ENCODE measurements at places on chromosomes 16 and 17. TPM values are rescaled to one million over a fixed set of nuclear protein-coding genes. Genes with fewer than 3 reads are reported as not detected.

GRCh38 chr17:29068818-29069217 is 25.9 kb downstream of the PIPOX start:
- DNase-seq: no peak

DNA sequence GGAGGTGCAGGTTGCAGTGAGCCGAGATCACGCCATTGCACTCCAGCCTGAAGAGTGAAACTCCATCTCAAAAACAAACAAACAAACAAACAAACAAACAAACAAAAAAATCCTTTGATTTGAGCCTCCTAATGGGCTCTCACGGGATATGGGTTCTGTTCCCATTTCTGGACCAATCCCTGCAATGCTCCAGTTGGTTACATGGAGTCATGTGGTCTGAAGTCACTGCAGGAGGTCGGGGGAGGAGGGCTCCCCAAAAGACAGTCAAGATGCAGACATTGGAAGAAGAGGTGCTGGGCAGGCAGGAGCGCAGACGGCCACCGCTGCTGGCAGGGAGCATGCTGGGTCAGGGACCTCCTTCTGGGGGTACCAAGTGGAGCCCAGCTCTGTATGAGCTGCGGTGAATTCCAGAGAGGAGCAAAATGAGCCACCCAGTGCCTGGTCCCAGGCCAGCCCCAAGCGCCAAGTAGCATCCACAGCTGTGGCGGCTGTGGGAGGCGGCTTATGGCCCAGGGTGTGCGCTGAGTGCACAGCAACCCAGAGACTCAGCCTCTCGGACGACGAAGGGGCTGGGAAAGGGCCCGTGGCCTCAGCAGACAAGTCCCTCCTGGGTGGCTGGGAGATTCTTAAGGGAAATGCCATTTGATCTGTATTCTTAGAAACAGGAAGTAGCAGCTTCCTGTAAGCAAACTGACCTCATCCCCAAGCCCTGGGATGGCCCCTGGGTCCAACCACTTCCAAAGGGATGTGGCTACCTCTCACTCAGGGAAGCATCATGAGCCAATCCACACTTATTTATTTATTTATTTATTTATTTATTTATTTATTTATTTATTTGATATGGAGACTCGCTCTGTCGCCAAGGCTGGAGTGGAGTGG is 19.6 kb upstream of the ATP2A3 start:
- peak; percentile 55 for DNase-seq

- no peak for DNase-seq
These were observed 25.3 kb upstream of the PRM1 start for GRCh38 chr16:11306381-11306780.

DNA sequence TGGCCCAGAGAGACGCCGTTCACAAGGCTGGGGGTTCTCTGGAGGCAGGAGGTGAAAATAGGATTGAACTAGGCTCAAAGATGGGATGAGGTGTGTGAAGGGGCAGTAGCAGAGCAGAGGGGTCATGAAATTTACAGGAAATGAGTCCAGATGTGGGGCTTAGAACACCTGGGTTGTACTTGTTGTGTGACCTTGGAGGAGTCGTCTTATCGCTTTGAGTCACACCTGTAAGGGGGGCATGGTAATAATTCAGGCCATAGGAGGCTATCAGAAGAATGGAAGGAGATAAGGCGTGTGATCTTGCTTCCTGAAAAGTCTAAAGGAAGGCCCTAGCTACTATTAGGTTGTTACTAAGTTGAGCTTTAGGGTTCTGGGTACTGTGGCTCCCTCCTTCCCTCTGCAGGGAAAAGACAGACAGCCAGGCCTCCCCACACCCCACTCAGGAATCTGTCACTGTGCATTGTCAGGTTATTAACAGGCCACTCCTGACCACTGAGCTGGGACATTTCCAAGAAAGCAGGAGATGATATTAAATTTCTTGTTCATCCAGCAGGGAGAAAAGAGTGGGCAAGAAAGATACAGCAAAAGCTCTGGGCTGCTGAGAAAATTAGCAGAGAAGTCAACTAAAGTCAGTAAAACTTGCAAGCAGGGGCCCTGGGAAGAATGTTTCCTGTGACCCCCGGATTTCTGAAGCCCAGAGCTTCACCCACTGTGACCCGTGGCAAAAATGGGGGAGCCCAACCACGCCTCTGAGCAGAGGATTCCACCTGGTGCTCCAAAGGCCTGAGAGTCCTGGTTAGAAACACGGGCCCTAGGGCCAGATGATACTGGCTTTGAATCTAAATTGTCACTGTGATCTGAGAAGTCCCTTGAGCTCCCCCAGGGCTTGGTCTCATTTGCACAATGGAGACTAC is 6.0 kb upstream of the CDC42EP4 start:
- DNase-seq: no peak

- no peak for DNase-seq
These were observed 26.8 kb upstream of the CAPN15 start for GRCh38 chr16:500709-501108.

GRCh38 chr16:89562939-89563338 is 2.5 kb downstream of the RPL13 start:
- DNase-seq: no peak

- peak; percentile 52 for DNase-seq
These were observed 805 bp upstream of the TANC2 start for GRCh38 chr17:62965174-62965685.

DNA sequence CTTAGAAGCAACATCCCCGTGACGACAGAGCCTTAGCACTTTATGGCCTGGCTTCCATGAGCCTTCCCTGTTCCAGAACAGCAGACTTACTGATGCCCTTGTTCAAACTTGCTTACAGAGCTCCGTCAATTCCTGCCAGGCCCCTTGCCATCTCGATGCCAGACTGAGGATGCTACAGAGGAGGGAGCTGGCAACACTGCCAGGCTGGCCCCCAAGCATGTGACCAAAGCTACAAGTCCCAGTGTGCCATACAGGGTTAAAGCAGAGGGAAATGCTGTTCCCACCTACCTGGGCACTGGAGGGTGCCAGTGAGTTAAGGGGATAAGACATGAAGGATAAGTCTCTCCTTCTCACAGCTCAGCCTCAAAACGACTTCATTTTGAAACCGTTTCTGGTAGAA is 33.5 kb upstream of the SREBF1 start:
- no peak for DNase-seq

- DNase-seq: peak; percentile 26
These were observed 13.2 kb upstream of the CLUH start for GRCh38 chr17:2724784-2725164.

DNA sequence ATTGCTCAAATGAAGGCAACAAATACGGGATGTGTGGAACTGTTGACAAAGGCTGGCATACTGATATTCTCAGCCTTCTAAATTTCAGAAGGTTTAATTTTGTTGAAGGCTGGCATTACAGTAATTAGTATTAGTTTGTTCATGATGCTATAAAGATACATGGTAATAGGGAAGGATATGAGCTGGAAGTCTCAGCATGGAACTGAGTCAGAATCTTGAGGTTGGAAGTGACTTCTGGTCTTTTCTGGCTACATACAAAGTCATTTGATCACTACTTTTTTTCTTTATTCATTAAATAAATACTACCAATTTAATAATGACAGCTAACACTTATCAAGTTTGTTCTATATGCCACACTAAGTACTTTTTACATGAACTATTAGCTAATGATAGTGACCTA is 22.6 kb downstream of the RABEP1 start:
- no peak for DNase-seq

GRCh38 chr17:4201226-4201625 is 58.2 kb downstream of the CYB5D2 start:
- DNase-seq: peak; percentile 56

GRCh38 chr16:17359788-17360390 is 110.9 kb downstream of the XYLT1 start:
- peak; percentile 70 for DNase-seq

DNA sequence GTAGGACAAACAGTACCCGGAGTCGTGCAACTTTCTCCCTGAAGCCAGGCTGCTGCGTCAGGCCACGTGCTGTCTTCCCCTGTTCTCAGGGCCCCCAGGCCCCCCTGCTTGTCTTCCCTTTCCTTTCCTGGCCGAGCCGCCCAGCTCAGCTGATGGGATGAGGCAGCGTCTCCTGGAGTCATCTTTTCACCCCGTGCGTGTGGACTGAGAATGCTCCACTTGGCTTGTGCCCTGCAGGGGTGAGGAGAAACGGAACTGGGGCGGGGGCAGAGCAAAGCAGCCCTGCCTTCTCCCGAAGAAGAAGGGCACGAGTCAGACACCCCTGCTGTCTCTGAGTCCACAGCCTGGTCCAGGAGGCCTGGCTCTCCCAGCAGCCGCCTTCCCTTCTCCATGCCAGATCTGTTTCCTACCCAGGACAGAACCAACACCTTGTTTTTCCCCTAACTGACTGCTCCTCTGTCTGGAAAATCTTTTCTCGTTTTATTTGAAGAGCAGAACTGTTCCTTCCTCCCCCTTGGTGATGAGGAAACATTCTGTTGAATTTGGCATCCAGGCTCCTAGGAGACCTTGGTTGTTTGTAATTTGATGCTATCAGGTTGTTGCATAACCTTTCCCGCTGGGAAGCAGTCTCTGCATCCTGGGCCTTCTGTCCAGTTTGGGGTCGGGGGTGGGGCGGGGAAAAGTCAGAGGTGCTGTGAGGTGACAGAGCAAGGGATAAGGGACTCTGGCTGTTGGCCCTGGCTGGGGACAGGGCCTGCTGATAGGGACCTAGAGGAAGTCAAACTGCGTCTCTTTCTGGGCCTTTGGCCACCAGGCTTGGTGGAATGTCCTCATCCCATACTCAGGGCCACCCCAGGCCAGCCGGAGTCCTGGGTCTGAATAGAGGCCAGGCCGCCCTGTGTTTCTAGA is 78.8 kb downstream of the WIPI1 start:
- peak; percentile 94 for DNase-seq

- no peak for DNase-seq
These were observed 72.6 kb upstream of the COX10 start for GRCh38 chr17:13996748-13997147.

GRCh38 chr16:56343661-56344517 is 81.5 kb downstream of the AMFR start:
- DNase-seq: no peak

DNA sequence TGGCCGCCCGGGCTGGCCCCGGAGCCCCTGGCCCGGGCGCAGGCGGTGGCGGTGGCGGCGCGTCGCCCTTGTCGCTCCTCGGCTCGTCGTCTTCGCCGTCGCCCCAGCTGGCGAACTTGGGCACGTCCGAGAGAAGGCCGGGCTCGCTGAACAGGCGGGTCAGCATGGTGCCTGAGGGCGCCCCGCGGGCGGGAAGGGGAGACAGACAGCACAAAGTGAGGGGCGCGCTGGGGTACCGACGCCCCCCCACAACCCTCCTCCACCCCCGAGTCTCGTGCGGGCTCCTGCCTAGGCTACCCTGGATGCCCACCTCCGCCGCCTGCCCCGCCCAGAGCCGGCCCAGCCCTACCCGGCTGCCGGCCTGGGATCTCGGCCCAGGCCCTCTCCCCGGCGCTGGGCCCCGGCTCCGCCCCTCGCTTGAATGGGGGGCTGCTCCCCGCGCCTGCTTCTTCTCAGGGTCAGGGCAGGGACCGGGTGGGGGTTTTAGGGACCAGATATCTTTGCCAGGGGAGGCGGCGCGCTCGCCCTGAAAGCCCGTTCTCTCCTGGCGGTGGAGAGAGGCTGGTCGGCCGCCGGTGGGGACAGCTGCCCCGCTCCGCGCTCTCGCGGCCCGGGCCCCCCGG is 1.2 kb downstream of the NEUROD2 start:
- no peak for DNase-seq

- no peak for DNase-seq
These were observed 8.1 kb downstream of the PNMT start for GRCh38 chr17:39676198-39676819.

DNA sequence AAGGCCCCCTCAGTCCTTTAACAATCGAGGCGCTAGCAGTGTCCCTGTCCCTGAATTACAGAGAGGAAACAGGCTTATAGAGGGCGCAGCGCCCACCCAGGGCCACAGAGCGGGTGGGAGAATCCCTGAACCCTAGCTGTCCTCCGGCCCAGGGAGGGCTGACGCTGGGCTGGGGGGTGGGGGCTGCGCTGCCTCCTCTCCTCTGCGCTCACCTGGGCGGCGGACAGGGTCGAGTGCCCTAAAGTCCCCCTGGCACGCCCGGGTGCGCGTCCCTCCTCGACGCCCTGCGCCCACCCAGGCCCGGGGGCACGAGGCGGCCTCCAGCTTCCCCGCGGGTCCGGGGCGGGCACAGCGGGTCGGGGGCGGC is 200.4 kb upstream of the N4BP1 start:
- DNase-seq: no peak

DNA sequence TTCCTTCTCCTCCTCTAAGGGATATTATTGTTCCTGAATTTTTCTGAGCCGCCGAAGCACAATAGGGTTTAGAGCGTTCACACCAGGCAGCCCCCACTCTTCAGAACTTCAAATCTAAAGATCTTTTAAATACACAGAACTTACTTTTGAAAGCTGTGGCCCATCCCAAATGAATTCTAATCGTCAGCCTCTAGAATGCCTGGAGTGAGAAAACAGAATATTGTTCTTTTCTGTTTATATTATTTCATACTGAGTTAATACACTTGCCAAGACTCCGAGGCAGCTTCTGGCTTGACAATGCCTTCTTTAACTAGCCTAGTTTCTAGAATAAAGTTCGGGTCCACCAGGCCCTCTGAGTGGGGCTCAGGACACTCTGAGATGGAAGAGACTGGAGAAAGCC is 405.6 kb downstream of the WWOX start:
- no peak for DNase-seq

The POLG2 gene
- 9.2 TPM for total RNA-seq

The ZNF385C gene
- total RNA-seq: not detected

The C17orf107 gene
- total RNA-seq: 0.56 TPM

The CCDC102A gene
- 5.4 TPM for total RNA-seq

The CDK5RAP3 gene
- total RNA-seq: 75.3 TPM

The WFIKKN1 gene
- not detected for total RNA-seq

The RBBP6 gene
- total RNA-seq: 13.6 TPM

The RAB37 gene
- total RNA-seq: not detected

The NUPR1 gene
- 5.8 TPM for total RNA-seq

The NPLOC4 gene
- 66.1 TPM for total RNA-seq

The OR1A1 gene
- total RNA-seq: not detected
